SHP77 (cell line): ENCODE measurements at places on chromosomes 5 and 9.

GRCh38 chr5:36691226-36691625 is 84.8 kb downstream of the SLC1A3 start:
- no peak for DNase-seq

- DNase-seq = no peak
Measured at GRCh38 chr9:92476962-92477361, 5.3 kb downstream of the ASPN start.

DNA sequence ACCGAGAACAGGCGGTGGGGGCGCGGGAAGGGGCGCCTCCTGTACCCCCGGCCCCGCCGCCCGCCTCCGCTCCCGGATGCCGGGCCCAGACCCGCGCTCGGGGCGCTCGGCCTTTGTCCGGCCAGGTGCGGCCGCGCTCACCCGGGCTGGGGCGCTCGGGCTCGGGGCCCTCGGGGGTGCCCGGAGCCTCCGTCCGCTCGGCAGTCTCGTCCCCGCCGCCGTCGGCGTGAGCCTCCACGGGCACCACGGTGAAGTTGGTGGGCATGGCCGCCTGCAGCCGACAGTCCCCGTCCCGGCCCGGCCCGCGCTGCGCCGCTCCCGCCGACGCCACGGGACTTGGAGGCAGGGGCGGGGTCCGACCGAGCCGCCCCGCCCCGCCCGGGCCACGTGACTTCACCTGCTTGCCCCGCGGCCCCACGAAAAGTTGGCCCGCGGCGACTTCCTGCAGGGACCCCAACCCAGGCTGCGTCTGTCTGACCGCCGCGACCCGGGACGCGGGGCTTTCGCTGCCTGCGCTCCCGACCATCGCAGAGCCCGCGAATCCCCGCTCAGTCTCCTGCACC is at the start of gene SLC12A7:
SLC12A7 (minus strand) TSS at position 337 of the 563 bp plus-strand sequence; CDS start at position 265, 72 bp downstream.
- DNase-seq = no peak

GRCh38 chr5:84729326-84729725 is 344.6 kb upstream of the EDIL3 start:
- peak; percentile 18 for DNase-seq

DNA sequence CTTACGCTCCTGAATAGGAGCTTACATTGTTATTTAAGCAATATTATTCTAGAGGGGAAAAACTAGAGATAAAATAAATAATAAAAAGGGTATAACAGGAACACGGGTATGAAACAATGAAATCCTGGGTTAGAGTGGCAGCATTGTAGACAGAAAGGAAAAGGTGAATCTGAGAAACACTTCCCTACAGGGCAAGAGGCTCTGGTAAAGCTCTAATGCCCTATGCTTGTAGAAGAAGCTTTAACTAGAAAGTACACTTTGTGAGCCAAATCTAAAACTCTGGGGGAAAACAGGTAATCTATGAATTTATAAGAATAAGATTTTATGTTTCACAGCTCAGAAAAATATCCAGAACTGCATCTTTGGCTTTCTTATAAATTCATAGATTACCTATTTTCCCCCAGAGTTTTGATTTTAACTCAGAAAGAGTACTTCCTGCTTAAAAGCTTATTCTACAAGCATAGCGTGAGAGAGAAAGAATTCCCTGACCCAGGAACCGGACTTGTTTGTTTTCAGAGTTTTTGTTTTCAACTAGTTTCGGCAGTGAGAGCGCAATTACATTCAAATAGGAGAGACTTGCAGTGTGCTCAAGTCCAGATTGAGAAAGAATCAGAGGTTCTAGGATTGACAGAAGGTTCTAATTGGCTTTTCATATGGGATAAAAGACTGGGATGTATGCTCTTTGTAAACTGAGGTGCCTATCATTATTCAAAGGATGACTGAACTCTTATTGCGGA is 651.0 kb upstream of the RORB start:
- no peak for DNase-seq

- DNase-seq = no peak
Measured at GRCh38 chr9:137373611-137373980, 49.4 kb downstream of the EXD3 start.

DNA sequence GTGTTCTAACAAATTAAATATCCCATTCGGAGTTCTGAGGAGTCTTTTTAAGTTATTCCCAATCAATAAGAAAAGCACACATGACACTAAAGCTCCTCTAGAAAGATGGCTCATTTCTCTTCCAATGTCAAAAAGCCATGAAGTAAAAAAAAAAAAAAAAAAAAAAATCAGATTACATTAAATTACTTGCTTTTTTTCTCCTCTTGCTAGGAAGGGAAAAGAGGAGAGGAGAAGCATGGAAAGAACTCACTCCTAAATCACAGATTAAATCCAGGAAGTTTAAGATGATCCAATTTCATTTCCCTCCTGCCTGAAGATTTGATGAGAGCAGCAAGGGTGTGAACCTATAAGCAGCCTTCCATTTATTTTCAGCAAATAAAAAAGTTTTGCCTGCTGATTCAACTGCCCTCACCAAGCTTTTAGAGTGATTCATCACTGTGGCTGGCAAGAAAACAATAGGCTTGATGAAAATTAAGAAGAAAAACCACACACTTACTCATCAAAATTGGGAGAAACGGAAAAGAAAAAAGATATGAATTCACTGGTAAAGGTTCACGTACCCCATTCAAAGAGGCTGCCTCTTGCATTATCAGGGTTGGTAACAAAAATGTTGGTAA is 19.7 kb downstream of the MYO10 start:
- no peak for DNase-seq

DNA sequence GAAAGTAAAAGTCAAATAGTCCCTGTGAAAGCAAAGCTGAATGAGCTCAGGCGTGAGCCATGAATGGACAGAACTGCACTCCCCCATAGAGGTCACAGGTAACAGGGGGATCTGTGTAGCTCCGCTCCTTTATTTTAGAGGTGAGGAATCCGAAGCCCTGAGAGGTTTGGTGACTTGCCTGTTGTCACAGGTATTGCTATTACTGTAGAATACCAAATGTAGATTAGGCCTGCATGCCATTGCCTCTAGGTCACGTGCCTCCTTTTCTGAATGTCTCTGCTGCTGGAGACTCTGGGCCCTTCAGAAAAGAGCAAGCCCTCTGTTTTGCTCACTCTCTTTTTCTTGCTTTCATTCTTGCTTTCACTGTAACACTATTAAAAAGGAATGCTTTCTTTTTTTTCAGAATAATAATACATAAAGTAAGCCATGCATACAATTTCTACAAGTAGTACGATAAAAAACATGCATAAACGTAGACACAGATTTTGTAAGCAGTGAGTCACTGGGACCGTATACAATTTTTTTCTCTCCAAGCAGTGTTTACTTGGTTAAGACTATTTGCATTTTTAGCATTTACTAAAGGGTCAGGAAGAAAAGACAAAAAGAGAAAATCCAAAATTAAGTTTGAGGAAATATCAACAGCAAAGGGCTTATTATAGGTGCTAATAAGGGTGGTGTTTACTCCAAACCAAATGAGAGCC is 568.7 kb upstream of the ADAMTS16 start:
- DNase-seq = no peak

- DNase-seq = no peak
Measured at GRCh38 chr5:55406292-55406691, 98.5 kb downstream of the MTREX start.

DNA sequence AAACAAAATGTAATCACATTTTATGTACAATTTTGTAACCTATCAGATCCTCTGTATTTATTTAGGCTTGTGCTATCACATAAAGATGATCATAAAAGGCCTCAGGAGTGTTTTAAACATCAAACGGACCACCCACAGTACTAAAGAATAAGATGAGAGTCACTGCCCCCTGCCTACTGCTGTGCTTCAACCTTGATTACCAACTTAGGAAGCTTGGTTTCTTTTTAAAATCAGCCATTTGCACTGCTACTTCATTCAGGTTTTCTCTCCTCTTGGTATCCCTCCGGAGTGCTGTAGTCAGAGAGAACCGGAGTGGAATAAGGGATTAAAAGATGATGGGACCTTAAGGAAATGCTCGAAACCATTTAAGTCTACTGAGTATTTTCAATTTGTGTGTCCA is 6.9 kb downstream of the C7 start:
- no peak for DNase-seq

DNA sequence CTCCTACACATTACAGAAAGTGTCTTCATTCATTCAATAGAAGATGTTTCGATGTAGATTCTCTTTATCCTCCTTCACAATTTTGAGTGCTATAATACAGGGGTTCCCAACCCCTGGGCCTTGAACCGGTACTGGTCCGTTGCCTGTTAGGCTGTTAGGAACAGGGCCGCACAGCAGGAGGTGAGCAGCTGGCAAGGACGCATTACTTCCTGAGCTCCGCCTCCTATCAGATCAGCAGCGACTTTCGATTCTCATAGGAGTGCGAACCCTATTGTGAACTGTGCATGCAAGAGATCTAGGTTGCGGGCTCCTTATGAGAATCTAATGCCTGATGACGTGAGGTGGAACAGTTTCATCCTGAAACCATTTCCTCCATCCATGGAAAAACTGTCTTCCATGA is 153.0 kb upstream of the SMC2 start:
- no peak for DNase-seq
